ENCODE measurements at places on chromosomes 4 and X.

DNA sequence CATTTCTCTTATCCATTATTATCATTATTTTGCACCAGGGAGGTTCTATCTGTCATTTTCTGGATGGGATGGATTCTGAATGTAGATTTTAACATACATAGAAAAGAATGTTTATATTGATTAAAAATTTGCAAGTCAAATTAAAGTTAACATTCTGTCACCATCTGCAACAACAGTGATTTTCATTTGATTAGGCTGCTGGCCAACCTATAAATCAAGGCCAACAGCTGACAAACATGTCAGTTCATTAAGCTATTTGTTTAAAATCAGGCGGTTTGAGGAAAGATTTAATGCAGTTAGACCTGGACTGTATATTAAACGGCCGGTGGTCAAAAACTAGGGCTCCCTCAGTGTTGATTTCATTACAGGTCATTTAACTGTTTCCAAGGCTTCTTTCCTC, 109.5 kb upstream of the CBR4 start:
- DNase-seq = no peak

- DNase-seq = peak; percentile 66
Measured at GRCh38 chr4:57020467-57021101, 41.9 kb downstream of the POLR2B start.

GRCh38 chr4:1469043-1469442, 62.8 kb upstream of the NKX1-1 start:
- DNase-seq = no peak

GRCh38 chr4:86927843-86928395, 6.9 kb upstream of the AFF1 start:
- DNase-seq = peak; percentile 90

DNA sequence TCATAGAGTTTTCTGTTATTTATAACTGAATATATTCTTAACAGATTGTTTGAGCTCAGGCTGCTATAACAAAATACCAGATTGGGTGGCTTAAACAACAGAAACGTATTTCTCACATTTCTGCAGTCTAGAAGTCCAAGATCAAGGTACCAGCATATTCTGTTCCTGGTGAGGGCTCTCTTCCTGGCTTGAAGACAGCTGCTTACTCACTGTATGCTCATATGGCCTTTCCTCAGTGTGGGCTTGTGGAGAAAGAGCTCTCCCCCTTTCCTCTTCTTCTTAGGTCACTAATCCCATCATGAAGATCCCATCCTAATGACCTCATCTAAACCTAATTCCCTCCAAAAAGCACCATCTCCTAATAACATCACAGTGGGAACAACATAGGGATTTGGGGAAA, 117.8 kb downstream of the RASGEF1B start:
- no peak for DNase-seq

DNA sequence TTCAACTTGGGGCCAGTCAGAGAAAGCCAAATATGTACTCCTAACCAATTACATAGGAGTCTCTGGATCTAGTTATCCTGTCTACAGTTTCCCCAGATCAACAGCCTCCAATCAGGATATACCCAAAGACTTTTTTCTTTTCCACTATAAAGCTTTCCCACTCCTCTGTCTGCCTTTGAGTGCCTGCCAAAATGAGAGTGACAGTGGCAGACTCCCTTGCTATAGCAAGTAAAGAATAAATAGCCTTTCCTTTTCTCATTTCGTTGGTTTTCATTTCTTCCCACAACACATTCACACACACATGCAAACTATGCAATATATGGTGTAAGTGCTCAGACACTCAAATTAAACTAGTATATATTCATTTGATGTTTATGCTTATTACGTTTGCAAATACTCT, 302.4 kb upstream of the TACR3 start:
- DNase-seq = no peak

- DNase-seq = no peak
Measured at GRCh38 chrX:48540480-48540879, 966 bp downstream of the TBC1D25 start.

GRCh38 chrX:8429692-8430249, 34.9 kb upstream of the VCX3B start:
- DNase-seq = no peak
